ENCODE measurements at places on chromosomes 3 and 15.

DNA sequence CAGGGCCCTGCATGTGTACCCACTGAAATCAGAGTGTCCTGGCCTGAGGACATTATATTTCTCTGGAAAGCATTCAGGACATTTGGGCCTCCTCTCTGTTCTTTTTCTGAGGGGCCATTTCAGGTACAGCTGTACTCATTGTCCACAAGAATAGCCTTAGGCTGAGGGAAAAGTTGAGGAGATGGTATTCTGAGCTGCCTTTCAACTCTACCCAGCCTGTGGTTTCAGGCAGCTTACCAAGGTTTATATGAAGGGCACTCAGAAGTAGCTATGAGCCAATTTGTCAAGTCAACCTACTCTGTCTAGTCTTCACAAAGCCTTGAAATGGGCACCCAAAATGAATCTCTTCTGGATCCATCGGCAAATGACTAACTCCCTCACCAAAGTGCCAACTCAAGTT lies 9.4 kb downstream of the ATP13A4 start:
- DNase-seq: no peak

DNA sequence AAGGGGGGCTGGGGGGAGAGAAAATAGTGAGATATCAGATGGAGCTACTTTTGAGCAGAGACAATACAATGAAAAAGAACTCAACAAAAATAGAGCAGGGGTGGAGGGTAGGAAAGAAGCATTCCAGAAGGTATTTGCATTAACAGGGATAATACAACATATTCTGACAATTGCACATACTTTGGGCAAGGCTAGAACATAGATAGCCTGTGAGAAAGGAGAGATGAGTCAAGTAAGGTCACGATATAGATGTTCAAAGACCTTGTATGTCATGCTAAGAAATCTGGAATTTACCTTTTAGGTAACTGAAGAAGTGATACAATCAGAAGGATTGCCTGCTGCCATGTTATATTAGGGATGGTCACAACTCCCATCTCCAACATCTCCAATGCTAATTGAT lies 155.2 kb downstream of the GSK3B start:
- no peak for DNase-seq

- no peak for DNase-seq
Observed at GRCh38 chr3:120275618-120276017, 9.4 kb downstream of the GPR156 start.

DNA sequence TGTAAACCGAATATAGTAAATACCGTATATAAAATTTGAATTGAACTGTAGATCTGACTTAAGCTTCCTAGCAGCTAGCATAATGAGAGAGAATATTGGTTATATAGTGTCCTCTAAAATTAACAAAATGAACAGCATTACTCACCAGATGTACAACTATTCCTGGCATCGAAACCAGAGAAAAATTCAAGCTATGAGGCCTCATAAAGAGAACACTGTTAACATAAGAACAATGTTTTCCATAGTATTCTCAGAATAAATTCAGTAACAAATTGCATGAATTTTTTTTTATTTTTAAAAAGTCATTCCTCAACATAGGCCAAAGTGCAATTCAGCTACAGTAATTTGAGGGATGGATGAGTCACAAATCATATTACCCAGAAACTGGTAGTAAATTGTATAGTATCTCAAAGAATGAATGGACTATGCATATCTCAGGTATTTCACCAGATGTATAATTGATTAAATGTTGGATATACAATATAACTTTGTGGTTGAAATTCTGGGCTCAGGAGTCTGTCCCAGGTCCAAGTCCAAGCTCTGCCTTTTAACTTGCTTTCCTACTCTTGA lies 5.0 kb downstream of the TMEM207 start:
- DNase-seq: no peak
